Thoracic aorta (tissue), 2 donors: ENCODE measurements at places on chromosomes 2 and 18.

- DNase-seq: no peak
Measured at GRCh38 chr2:195498839-195499490, 158.1 kb upstream of the SLC39A10 start.

GRCh38 chr2:48714245-48714644, 41.3 kb downstream of the LHCGR start:
- DNase-seq: no peak

DNA sequence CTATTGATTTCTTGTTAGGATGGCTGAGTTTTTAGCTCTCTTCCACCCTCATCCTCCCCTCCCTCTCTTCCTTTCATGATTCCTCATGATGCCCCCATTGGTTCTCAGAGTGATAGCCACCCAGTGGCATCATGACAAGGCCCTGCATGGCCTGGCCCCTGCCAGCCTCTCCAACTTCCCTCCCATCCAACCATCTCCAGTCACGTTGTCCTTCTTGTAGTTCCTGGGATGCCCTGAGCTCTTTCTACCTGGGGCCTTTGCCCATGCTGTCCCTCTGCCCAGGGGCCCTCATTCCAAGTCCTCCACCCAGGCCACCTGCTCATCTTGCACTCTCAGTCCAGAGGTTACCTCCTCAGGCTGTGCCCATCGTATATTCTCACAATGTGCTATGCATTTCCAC, 247.5 kb downstream of the TFCP2L1 start:
- DNase-seq: no peak

- DNase-seq: no peak
Measured at GRCh38 chr18:3451989-3452749, 2.2 kb downstream of the TGIF1 start.

DNA sequence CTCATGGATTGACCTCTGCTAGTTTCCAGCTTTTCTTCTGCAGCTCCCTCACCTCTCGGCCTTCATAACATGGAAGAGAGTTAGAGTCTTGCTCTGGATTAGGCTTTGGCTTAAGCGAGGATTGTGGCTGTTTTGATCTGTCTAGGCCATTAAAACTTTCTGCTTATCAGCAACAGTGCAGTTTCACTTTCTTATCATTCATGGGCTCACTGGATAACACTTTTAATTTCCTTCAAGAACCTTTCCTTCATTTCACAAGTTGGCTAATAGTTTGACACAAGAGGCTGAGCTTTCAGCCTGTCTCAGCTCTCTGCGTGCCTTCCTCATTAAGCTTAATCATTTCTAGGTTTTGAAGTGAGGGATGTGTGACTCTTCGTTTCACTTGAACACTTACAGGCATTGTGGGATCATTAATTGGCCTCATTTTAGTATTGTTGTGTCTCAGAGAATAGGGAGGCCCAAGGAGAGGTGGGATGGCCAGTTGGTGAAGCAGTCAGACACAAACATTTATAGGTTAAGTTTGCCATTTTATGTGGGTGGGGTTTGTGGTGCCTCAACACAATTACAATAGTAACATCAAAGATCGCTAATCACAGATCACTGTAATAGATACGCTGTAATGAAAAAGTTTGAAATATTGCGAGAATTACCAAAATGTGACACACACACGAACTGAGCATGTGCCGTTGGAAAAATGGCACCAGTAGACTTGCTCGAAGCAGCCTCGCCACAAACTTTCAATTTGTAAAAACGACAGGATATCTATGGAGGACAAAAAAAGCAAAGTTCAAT, 129.3 kb downstream of the ZNF236 start:
- DNase-seq: no peak
